ENCODE measurements at places on chromosomes 2 and 18. TPM values are rescaled to one million over a fixed set of nuclear protein-coding genes. Genes with fewer than 3 reads are reported as not detected.

DNA sequence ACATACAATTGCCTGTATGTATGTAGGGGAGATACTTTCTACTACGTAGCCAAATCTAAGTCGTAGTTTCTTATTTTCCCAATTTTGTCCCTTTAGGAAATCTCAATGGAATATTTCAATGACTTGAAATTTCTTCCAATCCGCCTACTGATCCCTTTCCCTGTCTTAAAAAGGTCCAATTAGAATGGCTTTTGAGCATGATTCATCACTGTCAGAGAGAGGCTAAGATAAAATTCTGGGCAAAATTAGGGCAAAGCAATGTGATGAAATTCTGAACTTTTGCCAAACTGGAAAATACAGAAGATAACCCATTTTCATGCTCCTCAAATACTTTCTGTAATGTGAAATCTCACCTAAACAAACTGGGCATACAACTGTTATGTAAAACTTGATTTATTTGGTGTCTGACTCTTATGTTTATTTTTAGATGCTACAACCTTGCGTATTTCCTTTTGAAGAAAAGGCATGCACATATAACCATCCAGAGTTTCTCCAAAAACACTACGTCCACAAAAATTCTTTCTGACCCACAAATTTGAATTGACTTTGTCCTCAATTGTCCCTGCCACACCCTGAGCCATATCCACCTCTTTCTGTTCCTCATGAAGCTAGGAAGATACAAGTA, 147.1 kb downstream of the IKZF2 start:
- DNase-seq = no peak

GRCh38 chr2:231673348-231673770, 35.0 kb upstream of the PTMA start:
- DNase-seq = no peak

GRCh38 chr18:5542515-5543035, 1.2 kb downstream of the EPB41L3 start:
- no peak for DNase-seq

DNA sequence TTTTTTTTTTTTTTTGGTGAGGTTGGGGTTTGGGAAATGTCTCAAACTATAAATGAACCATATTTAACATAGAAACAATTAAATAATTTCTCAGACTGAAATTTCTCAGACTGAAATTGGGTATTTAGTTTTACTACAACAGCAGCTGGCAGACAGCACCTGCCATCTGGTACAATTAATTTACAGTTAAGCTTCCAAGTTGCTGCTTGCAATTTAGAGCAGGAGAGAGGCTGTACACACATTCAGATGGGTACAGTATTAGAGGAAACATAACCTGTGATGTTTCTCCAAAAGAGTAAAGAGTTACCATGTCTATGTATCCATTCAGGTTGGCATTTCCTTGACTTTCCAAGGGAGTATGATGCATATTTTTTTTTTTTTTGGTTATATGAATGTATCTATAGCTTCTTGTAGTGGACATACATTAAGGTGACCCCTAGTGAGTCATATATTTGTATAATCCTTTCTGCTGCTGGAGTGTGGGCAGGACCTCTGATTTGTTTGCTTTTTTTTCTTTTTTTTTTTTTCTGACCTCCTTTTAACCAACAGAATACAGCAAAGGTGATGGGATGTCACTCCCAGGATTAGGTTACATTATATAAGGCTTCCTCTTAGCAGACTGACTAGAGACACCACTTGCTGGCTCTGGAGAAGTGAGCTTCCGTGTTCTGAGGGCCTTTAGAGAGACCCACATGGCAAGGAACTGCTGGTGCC, 201.7 kb downstream of the PTH2R start:
- DNase-seq = no peak

GRCh38 chr2:172889768-172890430, 154.3 kb downstream of the RAPGEF4 start:
- no peak for DNase-seq

The CPO gene
- not detected for total RNA-seq

The ANKMY1 gene
- total RNA-seq = 13.3 TPM

The SSB gene
- total RNA-seq = 122 TPM

Data from activated naive CD8-positive, alpha-beta T cell treated with anti-CD3 and anti-CD28 coated beads for 36 hours (primary cell).